ENCODE measurements at places on chromosomes 5 and 9. TPM values are rescaled to one million over a fixed set of nuclear protein-coding genes. Genes with fewer than 3 reads are reported as not detected.

GRCh38 chr9:34490360-34490759 is 31.8 kb downstream of the DNAI1 start:
- DNase-seq, result no peak

The ADAMTS19 gene
- not detected for total RNA-seq

The MRPL41 gene
- total RNA-seq, result 93.5 TPM

The IRX2 gene
- not detected for total RNA-seq

The NREP gene
- 8.9 TPM for total RNA-seq

DNA sequence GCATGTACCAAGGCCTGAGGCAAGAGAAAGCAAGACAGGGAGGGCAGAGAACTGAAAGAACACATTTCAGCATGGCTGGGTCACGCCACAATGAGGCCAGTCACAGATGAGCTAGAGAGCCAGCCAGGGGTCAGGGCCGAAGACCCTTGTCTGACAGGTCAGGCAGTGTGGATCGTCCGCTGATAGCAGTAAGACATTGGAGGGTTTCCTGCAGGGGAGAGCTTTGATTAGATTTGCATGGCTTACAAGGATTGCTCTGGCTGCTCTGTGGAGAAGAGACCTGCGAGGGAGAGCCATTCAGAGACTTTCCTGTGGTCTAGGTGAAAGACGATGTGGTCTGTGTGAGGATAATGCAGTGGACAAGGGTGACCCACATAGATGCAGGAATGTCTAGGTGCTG is 93.1 kb downstream of the RALGPS1 start:
- DNase-seq, result no peak

- no peak for DNase-seq
Observed at GRCh38 chr5:97418462-97418861, 235.4 kb upstream of the RIOK2 start.

All from naive thymus-derived CD8-positive, alpha-beta T cell (primary cell).